ENCODE measurements at places on chromosomes 5 and 9.

- DNase-seq, result no peak
These were observed at the start of gene FAM221B for GRCh38 chr9:35828716-35829083. FAM221B (minus strand) TSS chr9:35828732; CDS start chr9:35826161, 2,571 bp downstream.

- no peak for DNase-seq
These were observed 58.0 kb downstream of the ADAMTS16 start for GRCh38 chr5:5198135-5198534.

GRCh38 chr9:79301551-79302391 is 270.0 kb upstream of the TLE4 start:
- DNase-seq, result no peak

- peak; percentile 33 for DNase-seq
These were observed 45.4 kb downstream of the SPATA31C2 start for GRCh38 chr9:88092797-88093331.

GRCh38 chr9:71514344-71514975 is 253.9 kb downstream of the CEMIP2 start:
- no peak for DNase-seq

DNA sequence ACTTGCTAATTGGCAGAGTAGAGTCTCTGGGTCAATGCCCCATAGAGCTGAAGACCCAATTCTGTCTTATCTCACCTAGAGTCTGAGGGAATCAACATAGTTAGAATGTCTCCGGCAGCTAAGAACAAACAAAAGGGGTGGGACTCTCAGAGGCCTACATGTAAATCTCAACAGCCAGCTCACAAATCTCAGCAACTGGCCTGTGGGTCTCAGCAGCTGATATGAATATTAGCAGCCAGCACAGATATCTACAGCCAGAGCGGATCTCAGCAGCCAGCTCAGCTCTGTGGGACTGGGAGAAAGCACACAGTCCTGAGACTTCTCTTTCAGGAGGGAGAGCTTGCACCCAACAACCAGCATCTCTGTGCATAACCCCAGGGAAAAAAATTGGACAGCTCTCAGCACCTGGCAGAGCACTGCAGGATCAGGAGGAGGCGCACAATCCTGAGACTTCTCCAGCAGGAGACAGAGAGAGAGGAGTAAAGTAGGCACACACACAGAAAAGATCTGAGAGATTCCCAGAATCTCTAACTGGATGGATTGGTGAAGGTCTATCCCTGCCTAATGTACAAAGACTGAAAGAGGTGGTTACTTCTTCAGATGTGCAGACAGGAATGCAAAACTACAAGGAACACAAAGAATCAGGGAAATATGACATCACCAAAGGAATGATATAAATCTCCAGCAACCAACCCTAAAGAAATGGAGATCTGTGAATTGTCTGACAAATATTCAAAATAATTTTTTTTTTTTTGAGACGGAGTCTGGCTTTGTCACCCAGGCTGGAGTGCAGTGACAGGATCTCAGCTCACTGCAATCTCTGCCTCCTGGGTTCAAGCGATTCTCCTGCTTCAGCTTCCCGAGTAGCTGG is 29.2 kb downstream of the KLF4 start:
- DNase-seq, result no peak

DNA sequence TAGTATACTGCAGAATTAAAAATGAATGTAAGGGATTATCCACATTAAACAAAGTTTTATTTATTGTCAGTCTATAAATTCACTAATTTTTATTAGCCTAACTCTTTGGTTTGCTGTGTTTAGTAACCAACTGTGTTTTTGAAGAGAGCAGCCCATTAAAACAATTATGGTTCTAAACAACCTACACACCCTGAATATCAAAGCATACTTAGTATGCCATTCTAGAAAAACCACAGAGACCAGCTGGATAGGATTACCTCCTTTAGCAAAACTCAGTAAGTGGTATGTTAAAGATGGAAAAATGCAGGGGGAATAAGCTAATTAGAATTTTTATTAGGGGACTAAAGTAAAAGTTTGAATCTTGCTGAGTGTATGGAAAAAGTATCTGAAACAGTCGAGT is 1981.7 kb upstream of the NUDT12 start:
- DNase-seq, result no peak

DNA sequence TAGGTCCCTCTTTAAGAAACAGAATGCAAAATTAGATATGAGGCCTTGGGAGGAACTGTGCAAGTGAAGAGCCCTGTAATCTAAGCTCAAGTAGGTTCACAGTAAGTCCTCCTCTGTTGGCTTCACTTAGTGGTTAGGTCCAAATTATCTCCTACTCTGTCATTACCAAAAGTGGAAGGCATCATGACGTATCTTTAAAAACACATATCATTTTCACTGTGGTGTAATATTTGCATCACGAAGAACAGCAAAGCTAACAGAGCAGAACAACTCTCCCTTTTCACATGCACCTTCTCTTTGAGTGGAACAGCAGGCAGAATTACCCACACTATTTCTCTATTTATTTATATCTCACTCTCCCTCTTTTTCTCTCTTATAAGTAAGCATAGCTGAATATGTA is 240.5 kb upstream of the CCNH start:
- DNase-seq, result no peak

GRCh38 chr5:151953833-151954232 is 29.2 kb upstream of the GLRA1 start:
- DNase-seq, result no peak

DNA sequence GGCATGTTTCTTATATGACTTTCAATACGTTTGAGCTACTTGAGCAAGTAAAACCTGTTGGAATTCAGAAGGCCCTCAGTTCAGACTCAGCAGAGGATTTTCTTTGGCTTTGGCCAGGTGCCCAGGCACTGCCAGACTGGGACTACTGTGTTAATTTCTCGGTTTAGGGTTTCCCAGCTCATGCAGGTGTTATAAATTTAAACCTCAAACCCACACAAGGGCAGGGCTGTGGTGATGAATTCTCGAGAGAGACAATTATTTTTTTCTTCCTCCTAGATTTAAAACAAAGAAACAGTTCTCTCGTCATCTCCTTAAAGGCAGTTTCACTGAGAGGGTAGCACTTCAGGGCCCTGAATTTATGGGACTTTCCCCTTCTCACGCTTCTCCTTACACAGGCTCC is 406.0 kb upstream of the PIK3R1 start:
- no peak for DNase-seq

DNA sequence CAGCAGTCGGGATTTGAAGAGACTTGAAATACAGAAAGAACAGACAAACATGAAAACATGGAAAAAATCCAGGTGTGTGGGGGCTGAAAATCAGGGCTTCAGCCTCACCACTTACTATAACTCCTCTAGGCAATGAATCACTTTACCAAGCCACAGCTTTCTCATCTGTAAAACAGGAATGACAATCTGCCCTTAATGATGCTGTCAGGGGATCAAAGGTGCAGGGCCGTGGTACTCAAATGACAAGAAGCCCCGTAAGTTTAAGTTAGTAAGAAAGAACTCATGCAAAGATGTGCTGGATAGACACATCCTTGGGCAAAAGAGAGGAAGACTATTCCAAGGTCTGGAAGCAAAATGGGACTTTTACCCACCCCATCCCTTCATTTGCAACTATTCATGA is 34.7 kb downstream of the FBXW2 start:
- DNase-seq, result no peak

- no peak for DNase-seq
These were observed 127.2 kb upstream of the SLC25A48 start for GRCh38 chr5:135707302-135707701.

- DNase-seq, result no peak
These were observed 2.7 kb upstream of the ITK start for GRCh38 chr5:157177953-157178352.

DNA sequence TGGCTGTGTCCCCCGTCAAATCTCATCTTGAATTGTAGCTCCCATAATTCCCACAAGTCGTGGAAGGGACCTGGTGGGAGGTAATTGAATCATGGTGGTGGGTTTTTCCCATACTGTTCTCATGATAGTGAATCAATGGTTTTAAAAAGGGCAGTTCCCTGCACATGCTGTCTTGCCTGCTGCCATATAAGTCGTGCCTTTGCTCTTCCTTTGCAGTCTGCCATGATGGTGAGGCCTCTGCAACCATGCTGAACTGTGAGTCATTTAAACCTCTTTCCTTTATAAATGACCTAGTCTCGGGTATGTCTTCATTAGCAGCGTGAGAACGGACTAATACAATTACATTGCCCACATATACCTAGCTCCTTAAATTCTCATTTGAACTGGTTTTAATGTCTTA is 353.0 kb upstream of the KLF4 start:
- DNase-seq, result no peak

GRCh38 chr9:124286292-124286931 is 28.7 kb downstream of the NEK6 start:
- peak; percentile 63 for DNase-seq

- DNase-seq, result no peak
These were observed 110.1 kb downstream of the SLIT3 start for GRCh38 chr5:169190849-169191248.

DNA sequence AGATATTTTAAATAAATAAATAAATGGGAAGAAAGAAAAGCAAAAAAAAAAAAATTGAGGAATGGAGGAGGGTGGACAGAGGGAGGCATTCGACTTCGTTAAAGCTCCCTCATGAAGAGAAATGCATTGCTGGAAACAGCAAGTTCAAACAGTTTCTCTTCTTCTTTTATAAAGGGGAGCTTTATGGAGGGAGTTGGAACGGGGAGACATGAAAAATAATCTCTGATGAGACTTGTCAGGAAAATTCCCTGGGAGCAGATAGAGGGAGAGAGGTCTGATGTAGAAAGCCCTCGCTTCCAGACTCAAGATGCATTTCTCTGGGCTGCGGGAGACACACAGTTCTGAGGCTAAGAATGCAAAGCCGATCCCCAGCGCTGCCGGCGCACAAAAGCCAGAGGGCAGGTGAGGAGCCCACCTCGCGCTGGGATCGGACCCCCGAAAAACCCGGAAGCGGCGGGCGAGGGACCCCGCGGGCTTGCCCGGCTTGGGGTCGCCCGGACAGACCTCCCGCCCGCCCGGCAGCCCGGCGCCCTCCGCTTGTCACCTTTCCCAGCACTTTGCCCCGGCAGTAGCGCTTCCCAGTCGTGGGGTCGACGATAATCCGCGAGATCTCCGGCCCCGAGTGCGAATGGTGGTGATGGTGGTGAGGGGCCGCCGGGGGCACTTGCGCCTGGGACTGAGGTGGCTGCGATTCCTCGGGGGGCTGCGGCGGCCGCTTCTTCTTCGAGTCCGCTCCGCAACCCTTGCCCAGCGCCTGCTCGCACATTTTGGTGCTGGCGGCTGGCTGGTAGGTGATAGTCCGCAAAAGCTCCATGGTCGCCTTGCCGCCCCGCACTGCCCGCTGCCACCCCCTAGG is 512 bp downstream of the PLK2 start:
- DNase-seq, result peak; percentile 22

- DNase-seq, result no peak
These were observed 79.9 kb downstream of the RGS3 start for GRCh38 chr9:113543296-113543981.

GRCh38 chr9:133665096-133665495 is 28.9 kb downstream of the DBH start:
- DNase-seq, result no peak

DNA sequence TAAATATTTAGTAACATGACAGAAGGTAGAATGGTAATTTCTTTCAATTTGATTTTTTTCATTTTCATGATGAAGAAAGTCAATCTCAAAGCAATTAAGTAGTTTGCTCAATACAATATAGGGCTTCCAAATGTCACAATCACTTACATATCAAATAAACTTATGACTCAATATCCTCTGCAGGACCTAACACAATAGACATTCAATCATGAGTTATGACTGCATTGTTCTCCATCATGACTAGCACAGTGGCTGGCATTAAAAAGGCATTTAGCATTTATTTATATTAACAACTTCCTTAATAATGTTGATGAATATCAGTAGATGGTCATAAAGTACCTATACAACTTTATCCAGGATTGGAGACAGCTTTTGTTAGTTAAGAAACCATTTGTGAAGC is 1499.6 kb downstream of the EFNA5 start:
- DNase-seq, result no peak

DNA sequence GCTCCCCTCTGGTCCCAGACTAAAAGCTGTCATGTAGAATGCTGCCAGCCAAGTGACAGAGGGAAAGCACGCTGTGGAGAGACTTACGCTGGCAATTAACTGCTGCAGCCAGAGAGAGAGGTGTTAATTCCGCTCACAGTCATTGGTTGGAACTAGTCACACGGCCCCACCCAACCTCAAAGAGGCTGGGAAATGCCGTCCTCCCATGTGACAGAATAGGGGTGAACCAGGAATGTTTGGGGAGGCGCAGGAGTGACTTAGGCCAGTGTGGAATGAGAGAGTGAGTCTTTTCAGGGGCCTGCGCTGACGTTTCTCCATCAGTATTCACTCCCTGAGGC is 87.6 kb downstream of the AMBP start:
- DNase-seq, result no peak

GRCh38 chr9:121206516-121207370 is 5.1 kb upstream of the RAB14 start:
- no peak for DNase-seq

GRCh38 chr5:107121793-107122519 is 548.8 kb downstream of the EFNA5 start:
- no peak for DNase-seq

DNA sequence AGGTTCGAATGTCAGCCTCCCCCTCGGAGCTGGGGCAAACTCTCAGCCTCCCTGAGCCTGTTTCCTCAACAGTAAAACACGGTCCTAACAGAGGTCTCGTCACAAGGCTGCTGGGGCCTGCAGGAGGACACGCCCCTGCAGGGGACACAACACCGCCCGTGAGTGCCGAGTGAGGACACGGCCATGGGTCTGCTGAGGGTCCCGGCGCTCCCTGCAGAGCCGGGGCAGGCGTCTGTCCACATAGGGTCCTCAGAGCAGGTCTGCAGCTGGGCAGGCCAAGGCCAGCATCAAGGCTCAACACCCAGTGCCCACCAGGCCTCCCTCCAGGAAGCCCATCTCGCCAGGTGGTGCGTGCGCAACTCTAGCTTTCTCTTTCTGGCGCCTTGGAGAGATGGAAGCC is 125.2 kb downstream of the VAV2 start:
- DNase-seq, result no peak

GRCh38 chr5:107578051-107578635 is 92.6 kb downstream of the EFNA5 start:
- no peak for DNase-seq

- no peak for DNase-seq
These were observed 3.3 kb downstream of the TMEM268 start for GRCh38 chr9:114614373-114614772.

- DNase-seq, result no peak
These were observed 89.9 kb downstream of the PAM start for GRCh38 chr5:102845041-102845440.

DNA sequence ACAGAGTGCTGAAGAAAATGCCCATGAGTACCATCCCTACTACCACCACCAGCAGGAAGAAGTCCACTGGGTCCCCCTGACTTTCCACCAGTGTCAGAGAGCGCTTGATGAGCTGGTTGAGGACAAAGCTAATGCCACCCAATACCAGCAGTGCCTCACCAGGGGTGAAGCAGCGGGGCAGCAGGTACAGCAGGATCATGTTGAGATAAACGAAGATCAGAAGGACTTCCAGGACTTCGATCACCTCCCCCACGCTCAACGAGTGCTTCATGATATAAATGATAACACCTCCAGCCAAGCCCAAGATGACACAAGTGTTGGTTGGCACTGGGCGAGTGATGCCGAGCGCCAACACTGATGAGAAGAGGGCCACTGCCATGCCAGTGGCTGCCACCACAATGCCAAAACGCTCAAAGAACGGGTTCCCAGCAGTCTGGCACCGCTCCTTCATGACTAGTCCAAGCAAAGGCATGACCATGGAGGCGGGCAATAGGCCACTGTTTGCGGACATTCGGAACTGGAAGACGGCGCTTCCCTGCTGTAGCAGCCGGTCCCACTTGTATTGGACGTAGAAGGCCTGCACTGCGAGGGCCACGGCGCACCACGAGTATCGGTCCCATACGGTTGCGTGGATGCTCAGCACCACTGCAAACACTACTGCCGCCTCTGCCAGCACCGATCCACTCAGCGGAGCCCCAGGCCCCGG is 679 bp downstream of the DOLK start:
- DNase-seq, result peak; percentile 34
